ENCODE measurements at places on chromosomes 4 and X. TPM values are rescaled to one million over a fixed set of nuclear protein-coding genes. Genes with fewer than 3 reads are reported as not detected.

Gene CABS1
- total RNA-seq = not detected

Gene CENPVL2
- total RNA-seq = not detected

Gene SAGE1
- total RNA-seq = 22.9 TPM

Gene ANKRD17
- total RNA-seq = 67.4 TPM

Gene SMIM43
- total RNA-seq = not detected

Gene PRDM5
- not detected for total RNA-seq

Gene FGF5
- total RNA-seq = 2.7 TPM

Gene SPANXA2
- total RNA-seq = not detected

Gene CSN1S1
- not detected for total RNA-seq

Gene APELA
- total RNA-seq = not detected

Gene RAB39B
- 0.09 TPM for total RNA-seq
